ENCODE measurements at places on chromosomes 3 and 15.

DNA sequence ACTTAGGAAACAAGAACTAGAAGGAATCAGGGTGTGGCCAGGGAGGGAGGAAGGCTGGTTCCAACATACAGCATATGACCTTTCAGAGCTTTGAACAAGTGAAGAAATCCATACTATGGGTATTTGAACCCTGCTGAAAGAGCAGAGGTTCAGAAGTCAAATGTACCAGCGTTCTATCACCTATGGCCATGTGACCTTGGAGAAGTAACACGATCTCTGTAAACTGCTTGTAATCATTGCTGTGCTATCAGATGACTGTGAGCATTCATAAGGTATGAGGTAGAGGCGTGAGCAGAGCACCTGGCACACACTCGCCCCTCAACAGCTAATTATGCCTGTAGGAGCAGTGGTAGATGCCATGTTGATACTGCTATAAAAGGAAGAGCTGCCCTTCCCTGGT lies 55.2 kb downstream of the KLHL6 start:
- no peak for DNase-seq

DNA sequence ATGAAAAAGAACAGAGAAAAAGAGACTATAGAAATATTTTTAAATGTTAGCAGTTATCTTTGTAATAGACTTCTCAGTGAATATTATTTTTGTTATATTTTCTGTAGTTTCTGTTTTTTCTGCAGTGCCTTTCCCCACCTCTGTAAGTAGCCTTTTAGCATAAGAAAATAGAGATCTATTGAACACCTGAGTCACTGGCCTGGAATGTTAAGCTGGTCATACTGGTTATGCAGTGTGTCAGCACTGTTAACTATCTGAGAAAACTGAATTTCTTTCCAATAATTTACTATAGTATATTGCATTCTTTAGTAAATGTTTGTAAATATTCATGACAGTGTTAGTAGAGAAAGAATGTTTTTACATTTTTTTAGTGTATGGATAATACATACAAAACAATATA lies 79.8 kb downstream of the NECTIN3 start:
- no peak for DNase-seq

GRCh38 chr3:129979905-129980304 lies 5.4 kb downstream of the TRH start:
- no peak for DNase-seq

- no peak for DNase-seq
Observed at GRCh38 chr3:44827196-44827595, 34.5 kb upstream of the TMEM42 start.

- peak; percentile 61 for DNase-seq
Observed at GRCh38 chr3:16151109-16151508, 23.4 kb upstream of the GALNT15 start.

GRCh38 chr3:71127052-71127831 lies 456.3 kb downstream of the FOXP1 start:
- DNase-seq: peak; percentile 37

DNA sequence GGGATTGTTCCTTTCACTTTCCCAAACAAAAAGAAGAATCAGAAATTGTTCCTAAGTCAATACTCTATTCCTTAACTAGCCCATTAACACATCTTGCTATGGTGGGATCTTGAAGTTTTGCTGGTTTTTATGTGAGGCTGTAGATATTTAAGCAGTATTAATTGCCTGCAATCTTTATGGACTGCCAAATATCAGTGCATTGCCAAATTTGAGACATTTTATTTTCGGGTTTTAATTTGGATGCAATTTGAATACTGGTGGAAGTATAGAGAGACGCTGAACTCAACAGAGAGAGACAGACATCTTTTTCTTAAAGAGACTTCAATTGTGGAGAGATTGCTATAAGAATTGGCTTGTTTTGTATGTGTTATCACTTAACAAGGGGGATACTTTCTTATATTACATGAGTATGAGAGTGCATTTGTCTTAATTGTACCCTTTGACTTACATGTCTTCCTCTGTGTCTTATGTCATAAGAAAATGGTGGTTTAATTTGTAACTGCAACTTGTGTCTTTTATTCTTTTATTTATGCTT lies 10.0 kb downstream of the CADM2 start:
- DNase-seq: no peak

GRCh38 chr3:123152687-123153086 lies 49.1 kb upstream of the SEC22A start:
- peak; percentile 75 for DNase-seq

- DNase-seq: no peak
Observed at GRCh38 chr3:46524008-46524407, 26.2 kb downstream of the RTP3 start.

DNA sequence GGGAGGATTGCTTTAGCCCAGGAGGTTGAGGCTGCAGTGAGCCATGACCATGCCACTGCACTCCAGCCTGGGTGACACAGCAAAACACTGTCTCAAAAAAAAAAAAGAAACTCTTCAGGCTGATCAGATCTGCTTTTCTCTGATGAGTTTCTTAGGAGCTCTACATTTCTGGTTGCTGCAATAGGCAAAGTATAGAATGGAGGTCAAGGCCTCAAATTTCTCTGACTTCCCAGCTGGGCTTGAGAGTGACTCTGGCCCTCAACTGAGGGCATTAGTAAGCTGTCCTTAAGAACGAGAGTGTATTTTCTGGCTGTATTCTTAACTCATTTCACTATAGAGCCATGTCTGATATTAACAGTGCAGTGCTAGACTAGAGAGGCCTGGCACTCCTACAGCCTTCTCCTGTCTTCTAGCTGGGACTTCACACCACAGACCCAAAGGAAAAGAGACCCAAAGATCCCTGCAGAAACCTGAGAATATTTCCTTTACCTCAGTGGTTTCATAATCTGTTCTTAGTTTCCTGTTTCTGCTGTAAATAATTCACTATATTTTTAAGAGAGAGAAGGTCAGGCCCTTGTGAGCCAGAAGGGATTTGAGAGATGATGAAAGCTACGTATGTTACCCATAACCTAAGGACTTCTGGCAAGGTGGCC lies 2.0 kb upstream of the NR1I2 start:
- DNase-seq: no peak

DNA sequence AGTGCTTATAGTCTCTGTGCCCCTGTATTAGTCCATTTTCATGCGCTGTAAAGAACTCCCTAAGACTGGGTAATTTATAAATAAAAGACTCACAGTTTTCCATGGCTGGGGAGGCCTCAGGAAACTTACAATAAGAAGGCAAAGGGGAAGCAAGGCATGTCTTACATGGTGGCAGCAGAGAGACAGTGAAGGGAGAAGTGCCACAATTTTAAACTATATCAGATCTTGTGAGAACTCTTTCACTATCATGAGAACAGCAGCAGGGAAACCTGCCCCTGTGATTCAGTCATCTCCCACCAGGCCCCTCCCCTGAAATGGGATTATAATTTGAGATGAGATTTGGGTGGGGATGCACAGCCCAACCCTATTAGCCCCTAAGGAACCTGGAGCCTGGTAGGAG lies 243.2 kb downstream of the EDEM1 start:
- no peak for DNase-seq

DNA sequence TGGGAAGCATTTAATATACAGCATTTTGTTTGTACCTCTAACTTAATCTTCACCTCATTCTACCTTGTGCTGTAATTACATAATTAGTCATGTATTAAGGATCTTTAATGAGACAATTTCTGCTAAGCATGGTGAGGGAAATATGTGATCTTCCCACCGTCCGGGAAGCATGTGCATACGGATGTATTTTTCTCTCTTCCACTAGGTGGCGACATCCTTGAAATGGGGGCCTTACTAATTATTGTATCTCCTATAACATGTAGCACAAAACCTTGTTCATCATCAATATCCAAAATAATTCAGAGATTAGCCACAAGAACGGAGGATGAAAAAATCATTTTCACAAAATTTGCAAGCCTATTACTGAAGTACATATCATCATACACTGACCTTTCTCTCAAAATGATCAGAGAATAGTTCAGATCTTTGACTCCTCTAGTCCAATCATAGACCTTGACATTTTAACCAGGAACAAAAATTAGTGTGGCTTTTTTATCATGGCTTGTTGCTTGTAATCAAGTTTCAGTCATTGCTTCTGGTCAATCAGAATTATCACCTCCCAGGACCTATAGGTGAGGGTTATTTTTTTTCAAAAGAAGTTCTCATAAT lies 148.9 kb upstream of the GBE1 start:
- peak; percentile 43 for DNase-seq

GRCh38 chr3:72158639-72159326 lies 373.8 kb upstream of the PROK2 start:
- no peak for DNase-seq

DNA sequence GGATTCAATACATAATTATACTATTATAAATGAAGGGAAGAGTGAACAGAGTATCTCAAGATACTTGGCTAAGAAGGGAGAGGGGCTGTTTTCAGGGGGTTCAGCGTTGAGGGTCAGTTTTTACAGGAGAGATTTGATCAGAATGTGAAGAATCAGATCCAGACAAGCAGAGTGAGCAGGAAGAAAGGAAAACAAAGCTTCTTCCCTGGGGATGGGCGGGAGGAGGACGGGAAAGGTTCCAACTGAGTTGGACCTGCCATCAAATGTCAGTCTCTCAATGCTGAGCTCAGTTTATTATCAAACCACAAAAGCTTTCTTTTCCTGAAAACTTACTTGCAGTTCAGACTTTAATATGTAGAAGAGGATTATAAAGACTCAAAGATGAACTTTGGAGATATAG lies 6.0 kb upstream of the MELTF start:
- no peak for DNase-seq

DNA sequence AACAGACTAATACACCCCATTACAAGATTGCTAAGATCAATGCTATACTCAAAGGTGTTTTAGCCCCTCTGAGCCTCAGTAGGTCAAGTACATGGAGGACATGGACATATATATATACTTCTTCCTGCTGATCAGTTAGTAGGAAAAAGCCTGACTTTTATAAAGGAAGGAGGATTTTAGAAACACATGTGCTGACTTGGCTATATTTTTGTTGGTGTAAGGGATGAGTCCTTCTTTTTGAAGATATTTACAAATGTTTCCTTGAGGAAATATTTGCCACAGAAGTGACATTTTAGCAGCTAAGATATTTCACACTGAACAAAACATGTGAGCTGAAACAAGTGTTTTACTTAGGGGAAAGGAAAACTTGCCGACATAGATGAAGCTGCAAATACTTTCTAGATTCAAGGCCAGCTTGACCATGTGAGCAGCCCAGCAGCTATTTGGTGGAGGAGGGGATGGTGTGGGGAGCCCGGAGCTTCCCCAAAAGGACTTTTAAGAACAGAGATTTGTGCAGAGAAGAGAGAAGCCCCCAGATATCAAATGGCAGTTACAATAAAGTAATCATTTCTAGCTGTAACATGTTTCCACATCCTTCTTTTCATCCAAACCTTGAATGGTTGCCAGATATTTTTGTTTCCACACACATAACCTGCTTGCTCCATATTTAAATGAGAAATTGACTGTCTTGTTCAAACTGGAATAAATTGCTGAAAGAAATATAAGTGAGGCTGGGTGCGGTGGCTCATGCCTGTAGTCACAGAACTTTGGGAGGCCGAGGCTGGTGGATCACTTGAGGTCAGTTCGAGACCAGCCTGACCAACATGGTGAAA lies 111.7 kb upstream of the NR2F2 start:
- DNase-seq: no peak

DNA sequence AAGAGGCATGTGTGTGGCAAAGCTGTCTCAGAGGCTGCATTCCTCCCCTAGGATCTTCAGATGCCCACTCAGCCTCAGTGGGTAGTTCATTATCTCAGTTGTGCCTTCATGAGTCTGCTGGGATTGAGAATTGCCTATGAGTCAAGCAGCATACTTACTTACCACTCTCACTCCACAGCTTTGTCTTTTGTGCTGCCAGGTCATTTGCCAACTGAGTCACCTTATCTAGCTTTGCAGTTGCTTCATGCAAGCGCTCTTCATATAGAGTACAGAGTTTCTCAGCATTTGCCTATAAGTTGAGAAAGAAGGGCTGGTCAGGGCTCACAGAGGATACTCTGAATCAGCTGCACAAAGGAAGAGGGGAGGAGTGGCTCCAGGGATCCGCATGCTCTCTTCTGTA lies 89.5 kb downstream of the MYH15 start:
- no peak for DNase-seq

DNA sequence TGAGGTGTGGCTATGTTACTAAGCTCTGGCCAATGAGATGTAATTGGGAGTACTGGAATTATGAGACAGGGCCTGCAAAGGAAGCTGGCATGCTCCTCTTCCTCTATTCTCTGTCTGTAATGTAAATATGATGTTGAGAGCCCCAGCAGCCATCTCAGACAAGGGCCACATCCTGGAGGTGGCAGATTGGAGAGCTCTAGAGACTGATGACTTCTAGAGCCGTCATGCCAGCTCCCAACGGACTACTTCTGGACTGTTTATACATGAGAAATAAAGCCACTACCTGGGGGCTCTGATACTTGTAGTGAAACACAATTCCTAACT lies 19.7 kb downstream of the PLD1 start:
- no peak for DNase-seq

DNA sequence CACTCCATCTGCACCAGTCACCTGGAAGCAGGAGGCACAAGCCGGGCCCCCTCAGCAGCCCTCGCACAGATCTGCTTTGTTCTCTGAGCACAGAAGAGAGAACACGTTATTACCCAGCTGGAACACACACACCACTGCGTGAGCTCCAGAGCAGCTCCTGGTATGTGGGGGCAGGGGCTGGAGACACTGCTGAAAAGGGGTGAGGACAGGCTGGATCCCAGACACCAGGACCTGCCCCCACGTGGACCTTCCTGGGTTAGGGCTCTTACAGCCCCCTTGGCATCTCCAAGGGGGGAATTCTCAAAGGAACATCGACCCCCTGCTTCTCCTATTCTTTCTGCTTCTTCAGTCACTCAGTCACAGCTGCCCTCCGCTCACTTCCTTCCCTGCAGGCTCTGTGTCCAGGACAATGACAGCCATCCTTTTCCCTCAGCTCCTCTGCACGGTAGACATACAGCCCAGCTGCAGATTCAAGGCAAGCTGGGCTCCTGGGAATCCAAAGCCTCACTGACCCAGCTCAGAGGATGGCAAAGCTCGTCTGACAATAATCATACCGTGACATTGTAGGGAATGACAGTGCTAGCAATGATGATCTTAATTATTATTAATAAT lies 33.7 kb downstream of the PRR20G start:
- DNase-seq: no peak

DNA sequence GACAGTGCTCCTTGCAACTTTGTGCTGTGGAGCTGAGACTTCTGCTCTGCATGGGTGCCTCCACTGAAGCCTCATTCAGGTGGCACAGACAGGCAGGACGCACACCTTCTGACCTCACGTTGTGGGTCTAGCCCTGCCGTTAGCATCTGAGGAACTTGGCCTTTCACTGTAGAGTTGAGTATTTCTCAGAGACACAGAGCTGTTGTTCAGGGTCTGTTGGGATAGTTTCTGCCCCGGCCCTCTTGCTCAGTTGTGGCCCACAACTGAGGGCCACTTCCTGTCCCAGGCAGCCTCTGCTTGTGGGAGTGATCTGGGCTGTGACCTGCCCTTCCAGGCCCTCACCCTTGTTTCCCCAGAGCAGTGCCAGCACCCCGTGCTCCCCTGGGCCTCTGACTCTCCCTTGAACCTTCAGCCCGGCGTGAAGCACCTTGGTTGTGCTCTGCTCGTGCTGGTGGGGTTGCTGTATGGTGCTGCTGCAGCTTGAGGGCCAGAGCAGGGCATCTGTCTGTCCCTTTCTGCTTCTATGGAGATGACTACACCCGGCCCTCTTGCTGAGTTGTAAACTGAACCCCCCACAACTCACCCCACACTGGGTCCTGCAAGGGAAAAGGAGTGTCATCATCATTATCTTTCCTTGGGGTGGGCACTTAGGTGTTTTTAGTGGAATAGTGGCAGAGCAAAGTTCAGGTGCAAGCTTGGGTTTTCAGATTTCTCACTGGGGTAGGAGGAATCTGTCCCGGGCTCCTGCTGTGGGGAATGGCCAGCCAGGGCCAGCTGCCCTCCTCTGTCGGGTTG lies 11.7 kb downstream of the BAHD1 start:
- no peak for DNase-seq

- DNase-seq: no peak
Observed at GRCh38 chr3:10335190-10335738, 14.4 kb upstream of the SEC13 start.

Data from inflammatory macrophage (primary cell).